ENCODE measurements at places on chromosomes 1 and 21. TPM values are rescaled to one million over a fixed set of nuclear protein-coding genes. Genes with fewer than 3 reads are reported as not detected.

Gene SAMSN1
- total RNA-seq = 1.4 TPM

Gene LCE6A
- not detected for total RNA-seq

Gene MTARC1
- total RNA-seq = 1.2 TPM

Gene STYXL2
- 94.3 TPM for total RNA-seq

Gene ILDR2
- 0.23 TPM for total RNA-seq

Gene NLRP3
- 0.39 TPM for total RNA-seq

Gene CRP
- total RNA-seq = not detected

Gene B3GALT5
- 0.02 TPM for total RNA-seq

Gene S100A8
- total RNA-seq = 17.7 TPM

Gene UTS2
- total RNA-seq = not detected

Gene CLDN8
- not detected for total RNA-seq

Gene ZNF593OS
- not detected for total RNA-seq

Gene TNNI3K
- 8.6 TPM for total RNA-seq

Gene RBP7
- 8.0 TPM for total RNA-seq

Gene SEMA6C
- total RNA-seq = 121 TPM

Gene CHD5
- not detected for total RNA-seq

Gene PDZK1IP1
- 10.9 TPM for total RNA-seq

Gene NUP210L
- 0.10 TPM for total RNA-seq

Gene DCDC2B
- not detected for total RNA-seq

Gene HMCN1
- 7.5 TPM for total RNA-seq

Gene KCNK1
- not detected for total RNA-seq

All from gastrocnemius medialis (tissue), 4 donors.